ENCODE measurements at places on chromosomes 4 and X.

DNA sequence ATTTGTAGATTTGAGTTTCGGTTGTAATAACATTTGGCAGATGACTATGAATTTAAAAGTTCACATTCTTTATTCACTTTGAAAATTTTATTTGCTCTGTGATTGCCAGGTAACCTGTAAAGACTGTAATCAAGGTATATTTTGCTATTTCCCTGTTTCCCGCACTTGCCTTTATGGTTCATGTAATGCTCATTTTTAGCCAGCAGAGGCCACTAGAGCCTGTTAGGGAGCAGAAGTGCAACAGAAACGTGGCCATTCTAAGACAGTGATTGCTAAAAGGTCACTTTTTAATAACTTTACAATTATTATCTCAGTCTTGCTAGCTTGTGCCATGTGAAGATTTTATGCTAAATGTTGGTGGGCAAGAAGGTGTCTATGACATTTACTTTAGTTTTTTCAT lies 12.4 kb downstream of the YIPF6 start:
- DNase-seq = peak; percentile 51

DNA sequence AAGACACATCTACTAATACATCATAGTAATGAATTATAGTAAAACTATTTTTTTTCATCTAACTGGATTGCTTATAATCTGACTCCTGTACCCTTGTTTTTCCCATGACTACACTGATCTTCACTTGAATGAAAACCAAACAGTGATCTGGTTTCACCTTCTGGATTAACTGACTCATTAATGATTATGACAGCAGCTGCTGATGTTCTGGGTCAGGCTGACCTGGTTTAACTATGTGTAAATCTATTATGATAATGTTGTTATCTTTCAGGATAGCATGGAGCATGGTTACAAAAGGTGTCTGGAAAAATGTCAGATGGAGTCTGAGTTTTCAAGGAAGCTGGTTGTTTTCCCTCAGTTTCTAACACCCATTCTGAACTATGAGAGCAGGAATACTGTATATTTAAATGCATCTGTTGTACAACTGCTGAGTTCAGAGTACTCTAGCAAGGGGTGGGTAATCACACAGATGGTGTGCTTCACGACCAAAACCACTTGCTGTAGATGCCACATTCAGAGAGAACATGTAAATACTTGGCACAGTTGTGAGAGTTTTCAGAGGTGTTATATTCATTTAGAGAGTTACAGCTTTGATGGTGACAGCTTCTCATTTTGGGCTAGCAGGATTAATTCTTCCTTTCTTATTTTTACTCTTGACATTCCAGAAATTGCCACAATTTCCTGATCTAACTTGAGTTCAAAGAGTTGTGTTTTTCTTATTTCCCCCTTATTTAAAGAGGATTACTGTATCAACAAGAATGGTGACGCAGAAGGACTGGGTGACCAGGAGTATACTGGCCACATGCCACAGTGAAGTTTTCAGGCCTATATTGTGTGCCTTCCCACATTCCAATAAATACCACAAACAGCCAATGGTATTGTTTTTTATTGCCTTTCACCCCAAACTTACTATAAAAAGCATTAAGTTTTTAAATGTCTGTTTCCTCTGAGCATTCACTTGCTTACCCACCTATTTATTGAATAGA lies 249.7 kb upstream of the TET2 start:
- DNase-seq = no peak

DNA sequence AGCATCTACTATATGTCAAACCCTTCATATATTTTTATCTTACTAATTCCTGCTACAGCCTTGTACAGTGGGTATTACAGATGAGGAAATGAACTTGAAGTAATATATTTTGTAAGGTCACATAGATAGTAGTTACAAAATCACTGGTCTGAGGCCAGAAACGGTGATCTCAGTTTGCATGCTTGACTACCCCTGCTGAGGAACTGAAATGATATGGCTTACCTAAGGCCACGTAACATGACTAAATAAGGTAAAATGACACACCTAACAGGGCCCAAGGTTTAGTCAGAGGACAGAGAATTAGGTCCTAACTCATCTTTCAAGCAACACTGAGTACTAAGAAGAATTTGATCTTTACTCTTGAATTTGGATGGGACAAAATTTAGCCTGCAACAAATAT lies 1.5 kb upstream of the COMMD8 start:
- DNase-seq = no peak

- DNase-seq = peak; percentile 58
Measured at GRCh38 chrX:101219864-101220346, 319 bp downstream of the DRP2 start.

DNA sequence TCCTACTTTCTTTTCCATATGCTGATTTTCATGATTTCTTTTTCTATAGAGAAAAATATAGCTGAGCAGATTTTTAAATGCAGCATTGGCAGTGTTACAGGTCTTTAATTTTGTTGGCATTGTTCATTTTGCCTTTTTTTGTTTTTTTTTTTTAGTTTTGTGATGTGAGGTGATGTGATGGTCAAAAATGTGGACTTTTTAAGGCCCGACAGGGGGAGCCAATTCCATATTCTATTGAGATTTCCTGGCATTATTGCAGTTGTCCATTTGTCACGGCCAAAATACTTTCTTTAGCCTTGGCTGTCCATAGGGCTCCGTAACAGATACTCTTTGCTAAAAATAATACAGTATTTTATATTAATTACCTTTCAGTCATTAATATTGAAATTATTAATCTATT lies 47.8 kb downstream of the SLIT2 start:
- peak; percentile 58 for DNase-seq

- DNase-seq = no peak
Measured at GRCh38 chrX:53190363-53190960, 34.5 kb downstream of the KDM5C start.

DNA sequence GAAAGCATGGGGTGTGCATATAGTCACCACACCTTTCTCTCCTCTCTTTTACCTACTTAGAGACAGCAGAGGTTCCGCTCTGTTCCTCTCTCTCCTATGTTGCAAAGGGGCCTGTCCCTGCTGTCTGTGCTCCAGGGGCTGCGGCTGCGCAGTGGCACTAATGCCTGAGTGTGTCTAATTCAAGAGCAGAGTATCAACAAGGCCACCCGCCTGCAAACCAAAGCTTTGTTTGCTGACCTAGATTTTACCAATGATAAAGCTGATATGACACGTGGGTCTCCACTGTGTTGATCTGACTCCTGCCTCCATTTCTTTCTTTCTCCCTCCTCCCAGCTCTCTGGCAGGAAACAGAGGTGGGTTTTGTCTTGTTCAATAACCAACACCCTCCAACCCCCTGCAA lies 74.9 kb downstream of the NSG1 start:
- no peak for DNase-seq

DNA sequence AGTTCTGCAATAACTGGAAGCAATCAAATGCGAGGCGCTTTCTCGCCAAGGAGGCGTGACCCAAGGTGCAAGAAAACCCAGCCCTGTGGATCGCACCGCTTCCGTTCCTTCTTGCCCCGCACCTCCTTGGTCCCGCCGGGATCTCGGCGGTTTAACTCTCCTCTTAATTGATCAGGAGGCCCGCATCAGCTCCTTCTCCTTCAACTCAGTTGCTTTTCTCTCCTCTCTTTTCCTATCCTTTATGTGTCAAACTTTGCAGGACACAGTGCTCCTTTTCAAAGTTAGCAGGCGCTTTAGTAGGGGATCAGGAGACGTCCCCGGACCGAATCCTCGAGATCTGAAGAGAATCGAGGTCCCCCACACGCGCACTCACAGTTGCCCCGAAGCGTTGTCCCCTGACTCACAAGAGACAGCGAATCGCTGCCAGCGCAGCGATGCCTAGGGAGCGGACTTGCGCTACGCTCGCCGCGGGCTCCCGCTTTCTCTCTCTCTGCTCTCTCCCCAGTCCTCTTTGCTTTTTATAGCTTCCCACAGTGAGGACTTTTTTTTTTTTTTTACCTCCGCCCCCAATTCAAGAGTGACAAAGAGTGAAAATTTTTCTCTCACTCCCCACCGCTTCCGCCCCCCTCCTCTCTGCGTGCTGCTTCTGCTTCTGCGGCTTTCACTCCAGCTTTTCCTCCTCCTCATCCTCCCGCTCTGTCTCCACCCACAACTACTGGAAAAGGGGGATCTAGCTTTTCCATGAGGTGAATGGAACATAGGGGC lies at the start of gene DKK2:
Gene DKK2, minus strand, starts transcription at position 495 of the 765 bp plus-strand sequence. CDS start 722 bp downstream, outside the sequence.
- DNase-seq = peak; percentile 29

GRCh38 chr4:111213531-111213930 lies 590.7 kb upstream of the PITX2 start:
- peak; percentile 80 for DNase-seq

DNA sequence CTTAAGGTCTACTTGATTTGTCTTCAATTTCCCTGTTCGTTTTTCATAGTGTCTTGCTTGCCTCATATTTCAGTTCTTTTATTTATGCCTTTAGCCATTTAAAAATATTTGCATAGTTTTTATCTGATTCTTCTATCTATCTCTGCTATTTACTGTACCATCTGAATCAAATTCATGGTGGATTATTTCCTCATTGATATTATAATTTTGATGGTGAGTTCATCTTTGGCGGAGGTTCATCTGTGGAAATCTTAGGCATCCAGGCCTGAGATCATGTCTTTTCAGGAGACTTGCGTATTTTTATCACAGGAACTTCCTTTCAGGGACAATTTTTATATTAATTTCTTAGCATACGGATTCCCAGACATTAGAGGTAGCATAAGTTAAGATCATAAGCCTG lies 275.2 kb downstream of the STPG2 start:
- DNase-seq = no peak

GRCh38 chrX:152038804-152039203 lies 64.3 kb upstream of the GABRE start:
- no peak for DNase-seq

GRCh38 chr4:30879855-30880598 lies 159.9 kb downstream of the PCDH7 start:
- no peak for DNase-seq

- no peak for DNase-seq
Measured at GRCh38 chr4:125796138-125796537, 481.4 kb downstream of the FAT4 start.

GRCh38 chrX:41142130-41142910 lies 57.1 kb downstream of the USP9X start:
- no peak for DNase-seq

DNA sequence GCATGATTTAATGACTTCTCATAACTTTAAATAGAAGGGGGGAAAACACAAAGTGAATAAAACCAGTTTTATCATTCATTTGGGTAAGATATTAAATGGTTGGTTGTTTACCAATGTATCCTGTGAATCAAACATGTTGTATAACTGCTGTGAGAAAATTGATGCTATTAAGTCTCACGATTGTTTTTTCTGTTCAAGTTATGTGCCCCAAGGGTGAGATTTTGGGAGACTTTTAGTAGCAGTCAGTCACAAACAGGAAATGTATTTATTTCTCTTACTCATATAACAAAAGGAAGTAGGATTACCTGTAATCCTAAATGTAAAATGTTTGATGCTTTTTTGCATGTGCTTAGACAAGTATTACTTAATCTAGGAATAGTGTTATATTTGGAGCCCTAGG lies 39.2 kb downstream of the MTHFD2L start:
- DNase-seq = no peak

DNA sequence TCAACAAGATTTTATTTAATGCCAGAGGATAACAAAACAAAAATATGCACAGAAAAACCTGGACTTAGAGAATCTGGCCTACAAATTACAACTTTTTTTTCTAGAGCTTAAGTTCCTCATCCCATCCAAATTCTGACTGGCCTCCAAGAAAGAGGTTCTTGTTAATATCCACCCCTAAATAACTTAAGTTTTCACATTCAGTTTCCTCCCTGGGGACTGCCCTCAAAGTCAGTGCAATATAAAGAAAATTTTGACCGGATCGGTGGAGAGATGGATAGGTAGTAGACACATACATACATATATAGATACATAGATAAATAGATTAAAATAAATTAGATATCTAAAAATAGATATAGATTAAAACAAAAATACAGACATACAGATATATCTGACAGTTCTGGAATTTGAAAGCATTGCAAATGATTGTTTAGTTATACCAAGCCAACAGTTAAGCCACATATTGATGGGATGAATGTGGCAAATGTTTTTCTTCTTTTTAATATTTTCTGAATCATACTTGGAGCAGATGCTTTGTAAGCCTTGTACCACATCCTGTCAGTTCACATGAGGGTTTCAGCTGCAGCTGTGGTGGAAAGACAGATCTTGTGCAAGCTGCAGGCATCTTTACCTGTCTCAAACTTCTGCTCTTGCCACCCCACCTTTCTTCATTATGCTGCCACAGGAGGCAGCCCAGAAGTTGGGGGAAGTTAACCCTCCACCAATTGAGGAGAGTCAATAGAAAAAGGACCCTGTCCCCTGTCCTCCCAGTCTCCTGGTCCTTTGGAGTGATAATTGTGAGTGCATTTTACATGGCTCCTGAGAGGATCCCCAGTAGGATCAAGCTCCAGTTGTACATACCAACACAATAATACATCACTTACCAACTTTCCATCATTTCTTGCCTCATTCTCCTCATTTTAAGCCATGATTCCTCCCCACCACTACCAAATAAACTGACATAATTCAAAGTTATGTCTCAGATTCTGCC lies 58.5 kb upstream of the PRDM8 start:
- DNase-seq = peak; percentile 67

DNA sequence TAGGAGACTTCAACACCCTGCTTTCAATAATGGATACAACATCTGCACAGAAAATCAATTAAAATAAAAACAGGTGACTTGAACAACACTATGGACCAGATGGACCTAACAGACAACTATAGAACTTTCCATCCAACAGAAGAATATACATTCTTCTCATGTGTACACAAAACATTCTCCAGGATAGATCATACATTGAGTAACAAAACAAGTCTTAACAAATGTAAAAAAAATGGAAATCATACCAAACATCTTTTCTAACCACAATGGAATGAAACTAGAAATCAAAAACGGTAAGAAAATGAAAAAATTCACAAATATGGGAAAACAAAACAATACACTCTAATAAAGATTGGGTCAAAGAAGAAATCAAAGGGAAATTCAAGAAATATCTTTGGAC lies 24.7 kb downstream of the CYP2U1 start:
- DNase-seq = peak; percentile 6

- DNase-seq = no peak
Measured at GRCh38 chr4:165839615-165840333, 33.3 kb upstream of the TLL1 start.

DNA sequence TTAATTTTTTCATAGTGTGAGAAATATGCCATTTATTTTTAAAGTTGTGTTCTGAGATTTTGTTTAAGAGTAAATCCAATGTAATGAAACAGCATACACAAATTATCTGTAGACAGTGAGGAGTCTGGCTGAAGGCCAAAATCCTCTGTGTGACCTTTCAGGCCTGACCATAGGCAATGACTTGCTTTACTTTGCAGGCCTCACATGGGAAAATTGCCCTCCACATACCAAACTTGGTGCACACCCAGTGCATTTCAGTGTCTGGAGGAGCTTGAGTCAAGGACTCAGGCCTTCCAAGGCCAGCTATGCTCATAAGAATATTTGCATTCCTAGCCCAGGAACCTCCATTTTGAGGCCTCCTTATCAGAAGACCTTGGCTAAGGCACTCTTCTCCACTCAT lies 430.1 kb downstream of the GABRG1 start:
- DNase-seq = no peak

DNA sequence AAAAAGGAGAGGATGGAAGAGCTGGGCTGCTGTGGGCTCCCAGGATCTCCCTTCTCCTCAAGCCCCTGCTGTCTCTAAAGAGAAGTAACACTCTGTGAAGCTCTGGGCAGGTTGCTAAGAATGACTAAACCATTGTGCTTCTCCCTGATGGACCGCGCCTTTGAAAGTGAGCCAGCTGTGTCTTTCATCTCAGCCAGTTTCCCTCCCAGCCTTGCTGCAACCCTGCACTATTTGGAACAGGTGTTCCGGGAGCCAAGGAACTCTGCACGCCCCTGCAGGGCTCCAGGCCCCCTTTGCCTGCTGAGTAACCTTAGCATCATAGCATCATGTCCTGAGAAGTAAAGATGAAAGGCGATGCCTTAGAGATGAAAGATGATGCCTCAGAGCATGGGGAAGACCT lies 39.7 kb downstream of the SMIM20 start:
- DNase-seq = no peak

Data from EH (cell line).